ENCODE measurements at places on chromosomes 2 and 18.

DNA sequence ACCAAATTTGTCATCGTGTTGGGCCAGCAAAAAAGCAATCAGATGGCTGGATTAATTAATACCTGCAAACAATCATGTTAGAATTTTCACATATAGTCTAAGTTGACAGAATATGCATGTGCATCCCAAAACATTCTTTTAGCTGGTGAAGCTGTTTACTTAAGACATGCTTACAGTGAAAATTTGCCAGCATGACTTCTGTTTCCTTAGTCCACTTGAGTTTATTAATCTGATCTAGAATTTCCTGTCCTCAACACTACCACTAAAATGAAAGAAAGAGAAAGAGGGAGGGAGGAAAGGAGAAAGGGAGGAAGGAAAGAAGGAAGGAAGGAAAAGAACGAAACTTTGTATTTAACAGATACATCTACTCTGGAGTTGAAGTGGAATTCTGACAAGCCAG is 2109.9 kb upstream of the PIK3C3 start:
- peak; percentile 19 for DNase-seq

- no peak for DNase-seq
Observed at GRCh38 chr2:627926-628560, 49.2 kb downstream of the TMEM18 start.

GRCh38 chr18:58670404-58671110 is 708 bp upstream of the MALT1 start:
- peak; percentile 3 for DNase-seq

DNA sequence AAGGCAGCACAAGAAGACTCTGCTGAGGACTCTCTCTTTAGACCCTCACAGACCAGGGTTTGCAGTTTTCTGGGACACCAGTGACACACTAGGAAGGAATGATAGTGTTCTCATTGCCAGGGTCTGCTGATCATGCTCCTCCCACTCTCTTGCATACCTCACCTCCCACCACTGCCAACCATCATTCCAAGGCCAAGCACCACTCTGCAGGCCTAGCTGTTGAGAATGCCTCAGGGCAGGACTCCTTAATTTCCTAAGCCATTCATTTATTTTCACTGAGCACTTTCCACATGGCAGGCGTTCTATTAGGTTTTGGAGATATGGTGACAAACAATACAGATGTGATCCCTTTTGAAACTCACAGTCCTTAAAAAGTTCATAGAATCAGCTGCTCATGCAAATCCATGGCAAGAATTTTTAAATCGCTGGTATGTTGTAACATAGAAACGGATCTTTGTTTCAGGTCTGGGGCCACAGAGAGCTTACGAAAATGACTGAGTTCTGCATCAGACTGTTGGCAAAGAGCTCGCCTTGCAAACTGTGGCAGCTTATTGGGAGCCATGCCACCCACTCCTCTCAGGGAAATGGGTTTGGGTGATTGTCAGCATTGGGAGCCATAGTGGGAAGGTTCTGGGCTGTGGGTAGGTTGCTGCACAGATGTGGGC is 78.5 kb downstream of the XDH start:
- DNase-seq = no peak

GRCh38 chr2:171706152-171706803 is 19.0 kb downstream of the DYNC1I2 start:
- DNase-seq = peak; percentile 58

DNA sequence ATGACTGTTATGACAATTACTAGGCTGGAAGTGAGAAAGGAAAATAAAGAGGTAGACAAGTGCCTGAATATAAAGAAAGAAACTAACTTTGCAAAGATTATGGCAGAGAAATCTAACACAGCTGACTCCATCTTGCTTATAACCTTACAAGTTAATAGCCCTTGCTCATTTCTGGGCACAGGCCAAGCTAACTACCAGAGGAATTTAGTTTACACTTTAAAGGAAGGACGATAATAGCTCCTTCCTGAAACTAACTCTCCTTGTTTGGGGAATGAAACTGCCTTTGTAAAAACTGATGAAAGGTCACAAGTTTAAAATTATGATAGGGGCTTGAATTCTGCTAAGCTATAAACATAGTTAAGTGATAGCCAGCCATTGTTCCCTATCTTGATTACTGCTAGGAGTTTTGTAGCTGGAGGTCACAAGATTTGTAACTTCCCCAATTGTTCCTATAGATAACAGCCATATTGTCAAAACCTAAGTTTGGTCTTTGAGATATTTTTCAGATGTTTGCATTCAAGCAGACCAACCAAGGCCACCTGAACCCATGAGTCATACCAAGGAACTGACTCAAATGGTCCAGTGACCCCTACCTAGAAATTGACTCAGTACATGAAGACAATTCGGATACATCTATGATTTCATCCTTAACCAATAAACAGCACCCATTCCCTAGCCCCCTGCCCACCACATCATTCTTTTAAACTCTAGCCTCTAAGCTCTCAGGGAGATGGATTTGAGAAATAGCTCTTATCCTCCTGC is 209.2 kb upstream of the LRATD1 start:
- no peak for DNase-seq

GRCh38 chr2:16104949-16105668 is 164.8 kb downstream of the MYCN start:
- no peak for DNase-seq

DNA sequence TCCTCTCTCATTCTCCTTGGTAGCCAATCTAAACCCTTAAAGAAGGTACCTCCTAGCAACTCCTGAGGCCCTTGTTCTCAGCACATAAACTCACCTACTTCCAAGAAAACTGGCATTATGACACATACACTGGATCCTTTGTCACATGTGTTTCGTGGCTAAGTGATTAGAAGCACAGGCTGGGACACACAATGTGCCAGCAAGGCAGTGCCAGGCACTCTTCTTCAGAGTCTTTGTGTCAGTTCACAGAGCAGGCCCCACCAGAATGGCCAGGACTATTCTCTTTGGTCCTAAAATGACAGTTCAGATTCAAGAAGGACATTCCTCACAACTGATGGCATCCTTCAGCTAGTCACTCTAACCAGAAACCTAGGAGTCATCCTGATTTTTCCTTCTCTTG is 40.3 kb downstream of the SMC6 start:
- peak; percentile 5 for DNase-seq

DNA sequence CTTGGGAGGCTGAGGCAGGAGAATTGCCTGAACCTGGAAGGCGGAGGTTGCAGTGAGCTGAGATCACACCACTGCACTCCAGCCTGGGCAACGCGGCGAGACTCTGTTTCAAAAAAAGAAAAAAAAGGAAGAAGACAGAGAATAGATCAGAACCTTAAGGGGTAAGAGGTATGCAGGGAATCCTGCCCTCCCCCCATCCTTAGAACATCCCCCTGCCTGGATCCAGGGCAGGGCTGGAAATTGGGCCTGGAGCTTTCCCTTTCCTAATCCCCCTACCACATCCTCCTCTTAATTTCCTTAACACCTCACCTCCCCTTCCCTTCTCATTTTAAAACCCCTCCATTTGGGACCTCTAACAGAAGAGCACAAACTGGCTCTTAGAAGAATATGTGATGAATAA is 56.5 kb downstream of the RNU4ATAC start:
- DNase-seq = no peak

GRCh38 chr18:35027206-35027605 is 14.0 kb upstream of the MAPRE2 start:
- DNase-seq = no peak

- no peak for DNase-seq
Observed at GRCh38 chr2:65499216-65499615, 66.8 kb upstream of the SPRED2 start.

DNA sequence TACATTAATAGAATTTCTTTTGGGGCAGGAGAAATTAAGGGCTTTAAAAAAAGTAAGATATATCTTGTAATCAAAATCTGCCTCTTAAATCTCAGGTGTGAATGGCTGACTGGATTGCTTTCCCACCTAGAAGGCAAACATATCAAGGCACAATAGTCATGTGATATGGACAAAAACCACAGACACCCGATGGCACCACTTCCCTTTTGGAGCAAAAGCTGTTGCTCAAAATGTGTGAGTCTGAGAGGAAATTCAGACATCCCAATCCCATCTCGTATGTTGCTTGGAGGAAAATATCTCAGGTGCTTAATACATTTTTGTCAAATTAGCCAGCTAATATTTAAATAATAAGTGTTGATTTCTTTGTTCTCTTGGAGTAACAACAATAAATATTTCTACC is 120.7 kb downstream of the KCNF1 start:
- no peak for DNase-seq

GRCh38 chr18:31598021-31598805 is 6.5 kb downstream of the TTR start:
- no peak for DNase-seq

DNA sequence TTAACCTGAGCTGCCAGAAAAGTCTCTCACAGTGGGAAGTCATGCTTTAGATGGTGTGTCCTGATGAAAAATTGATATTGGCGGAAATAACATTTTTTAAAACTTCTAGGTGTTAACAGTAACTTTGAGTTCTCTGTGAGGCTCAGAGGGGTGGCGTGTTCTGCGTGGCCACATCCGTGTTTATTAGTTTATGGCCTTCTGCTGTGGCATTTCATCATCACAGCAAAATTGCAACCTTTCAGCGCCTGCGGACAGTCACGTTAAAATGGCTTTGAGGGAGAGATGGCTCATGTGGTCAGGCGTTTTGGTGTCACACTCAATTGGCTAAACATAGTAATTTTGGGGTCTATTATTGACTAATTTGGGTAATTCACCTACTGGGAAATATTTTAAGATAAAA is 42.4 kb downstream of the KLHL29 start:
- DNase-seq = no peak

- no peak for DNase-seq
Observed at GRCh38 chr18:47750889-47751423, 179.5 kb downstream of the SMAD2 start.

- no peak for DNase-seq
Observed at GRCh38 chr2:141766225-141766624, 364.6 kb downstream of the LRP1B start.

- DNase-seq = peak; percentile 70
Observed at GRCh38 chr18:42644729-42645131, 470.8 kb downstream of the RIT2 start.

- DNase-seq = no peak
Observed at GRCh38 chr18:48599391-48599790, 60.6 kb downstream of the CTIF start.

- DNase-seq = no peak
Observed at GRCh38 chr18:65859075-65859474, 108.3 kb downstream of the CDH7 start.

- no peak for DNase-seq
Observed at GRCh38 chr2:127384529-127384928, 3.2 kb downstream of the MAP3K2 start.

DNA sequence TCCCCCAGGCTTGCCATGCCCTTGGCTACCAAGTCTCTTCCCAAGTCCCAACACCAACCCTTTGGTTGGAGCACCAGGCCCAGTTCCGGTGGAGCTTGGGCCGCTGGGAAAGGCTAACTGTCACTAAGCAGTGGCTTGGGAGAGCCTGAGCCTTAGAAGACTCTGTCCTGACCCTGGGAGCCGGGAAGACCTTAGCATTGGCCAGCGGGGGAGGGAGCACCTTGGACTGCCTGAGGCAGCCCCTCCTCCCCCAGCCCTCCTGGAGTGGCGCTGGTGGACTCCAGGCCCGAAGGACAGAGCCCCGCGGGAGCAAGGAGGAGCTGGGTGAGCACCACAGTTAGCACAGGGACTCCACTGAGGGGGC is 62.5 kb upstream of the POMC start:
- DNase-seq = no peak

DNA sequence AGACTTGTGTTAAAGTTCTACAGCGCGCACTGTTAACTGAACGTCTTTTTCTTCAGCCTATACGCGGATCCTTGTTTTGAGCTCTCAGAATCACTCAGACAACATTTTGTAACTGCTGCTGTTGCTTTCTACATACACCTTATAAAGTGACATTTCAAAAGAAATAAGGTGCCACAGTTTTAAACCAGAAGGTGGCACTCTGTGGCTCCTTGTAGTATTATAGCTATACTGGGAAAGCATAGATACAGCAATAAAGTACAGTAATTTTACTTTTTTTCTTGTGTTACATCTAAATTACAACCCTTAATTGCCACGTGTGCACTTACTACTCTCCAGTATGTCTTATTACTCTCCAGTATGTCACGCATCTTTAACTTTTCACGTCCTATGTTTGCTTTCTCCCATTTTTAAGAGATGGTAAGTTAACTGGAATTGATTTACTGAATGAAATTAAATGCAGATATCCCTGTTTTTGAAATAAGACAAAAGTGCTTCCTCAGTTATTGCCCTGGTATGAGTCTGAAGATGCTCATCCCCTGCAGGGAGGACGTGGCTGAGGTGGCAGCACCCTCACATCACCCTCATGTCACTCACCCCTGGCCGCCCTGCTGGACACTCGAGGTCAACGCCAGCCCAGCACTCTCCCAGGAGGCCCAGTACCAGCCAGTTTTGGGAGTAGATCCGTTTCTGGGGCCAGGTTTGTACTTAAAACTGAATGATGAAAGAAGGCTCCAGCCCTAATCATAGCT is 37.8 kb downstream of the GORASP2 start:
- DNase-seq = no peak

DNA sequence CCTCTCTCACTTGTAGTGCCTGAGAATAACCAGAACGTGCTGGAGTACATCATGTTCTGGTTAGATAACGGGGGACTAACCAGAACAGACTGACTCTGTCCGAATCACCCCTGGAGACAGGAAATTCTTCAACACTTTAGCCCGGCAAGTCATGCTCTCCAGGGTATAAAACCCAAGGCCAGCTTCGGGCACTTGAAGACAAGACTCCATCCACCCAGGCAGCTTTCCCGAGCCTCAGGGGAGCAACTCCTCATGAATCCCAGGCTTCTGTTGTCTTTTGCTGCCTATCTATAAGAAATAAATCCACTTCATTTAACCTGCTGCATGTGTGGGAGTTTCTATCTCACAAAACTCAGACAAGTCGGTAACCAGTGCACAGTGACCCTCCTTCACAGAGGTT is 99.6 kb downstream of the KCNF1 start:
- DNase-seq = no peak

- no peak for DNase-seq
Observed at GRCh38 chr2:236855866-236856847, 229.5 kb upstream of the COPS8 start.

- DNase-seq = no peak
Observed at GRCh38 chr2:112143150-112143549, 5.0 kb downstream of the FBLN7 start.

DNA sequence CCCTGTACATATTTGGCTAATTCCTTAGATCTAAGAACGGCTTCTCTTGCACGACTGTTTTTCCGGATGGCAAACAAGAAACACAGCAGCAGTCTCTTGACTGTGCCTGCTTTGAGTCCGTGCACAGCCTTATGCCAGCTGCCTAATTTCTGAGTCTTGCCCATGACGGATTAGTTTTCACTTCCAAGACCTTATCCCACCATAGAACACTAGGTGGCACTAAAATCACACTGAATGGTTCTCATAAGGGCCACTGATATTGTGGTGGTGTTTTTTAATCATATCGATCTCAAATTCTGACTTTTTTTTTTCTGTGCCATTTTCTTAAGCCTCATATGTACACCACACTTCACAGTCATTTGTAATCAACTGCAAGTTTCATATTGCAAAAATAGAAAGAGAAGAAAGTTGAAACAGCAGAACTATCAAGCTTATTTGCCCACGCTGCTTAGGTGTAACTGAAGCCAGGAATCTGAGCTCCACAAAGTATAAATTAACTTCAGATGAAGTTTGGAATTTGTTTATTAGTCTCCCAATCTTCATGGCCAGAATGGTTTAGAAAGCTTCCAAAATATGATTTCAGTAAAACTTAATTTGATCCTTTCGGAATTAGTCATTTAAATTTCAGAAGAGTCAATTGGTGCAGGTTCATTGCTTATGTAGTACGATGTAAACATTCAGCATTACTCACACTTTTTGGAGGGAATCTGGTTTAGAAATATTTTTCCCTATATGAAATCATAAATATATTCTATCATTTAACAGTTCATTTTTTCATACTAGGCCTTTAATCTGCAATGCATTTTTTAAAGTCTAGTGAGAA is 45.5 kb upstream of the SCN7A start:
- peak; percentile 67 for DNase-seq
